ENCODE measurements at places on chromosomes 2 and 18.
A peak's percentile ranks its signal among the peaks of the same experiment; 100 is the strongest.

- DNase-seq = no peak
Measured at GRCh38 chr2:216492597-216493333, 5.9 kb upstream of the RPL37A start.

DNA sequence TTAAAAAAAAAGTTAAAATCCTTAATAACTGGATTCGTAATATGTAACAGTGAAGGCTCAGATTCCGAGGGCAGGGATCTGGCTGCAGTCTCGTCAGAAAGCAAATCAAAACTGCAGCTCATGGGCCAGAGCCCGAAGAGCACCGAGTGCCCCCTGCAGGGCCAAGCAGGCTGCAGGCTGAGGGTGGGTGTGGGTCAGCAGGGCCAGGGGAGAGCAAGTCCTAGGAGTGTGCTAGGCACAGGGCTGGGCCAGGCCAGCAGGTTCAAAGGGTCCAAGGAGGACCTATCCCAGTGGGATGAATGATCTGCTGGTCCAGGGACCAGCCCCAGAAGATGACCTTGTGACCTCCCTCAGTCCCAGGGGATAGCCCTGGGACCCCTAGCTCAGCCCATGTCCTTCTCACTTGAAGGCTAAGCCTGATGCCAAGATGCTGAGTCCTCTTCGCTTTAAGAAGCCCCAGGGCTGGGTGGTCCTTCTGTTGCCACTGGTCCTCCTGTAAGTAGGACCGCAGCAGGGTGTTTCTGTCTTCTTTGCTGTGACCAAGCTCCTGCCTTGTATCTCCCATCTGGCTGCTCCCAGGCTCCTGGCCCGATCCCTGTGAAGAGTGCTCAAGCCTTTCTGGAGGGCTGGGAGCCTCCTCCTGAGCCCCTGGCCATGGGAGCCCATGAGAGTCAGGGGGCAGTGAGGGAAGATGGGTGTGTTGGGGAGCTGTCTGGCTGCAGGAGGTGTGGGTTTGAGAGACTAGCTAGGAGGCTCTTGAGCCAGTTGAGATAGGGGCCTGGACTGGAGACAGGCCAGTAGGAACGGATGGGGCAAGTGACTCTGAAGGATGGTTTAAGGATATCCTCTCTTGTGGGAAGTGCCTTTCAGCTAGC, 150.7 kb downstream of the DYSF start:
- no peak for DNase-seq

DNA sequence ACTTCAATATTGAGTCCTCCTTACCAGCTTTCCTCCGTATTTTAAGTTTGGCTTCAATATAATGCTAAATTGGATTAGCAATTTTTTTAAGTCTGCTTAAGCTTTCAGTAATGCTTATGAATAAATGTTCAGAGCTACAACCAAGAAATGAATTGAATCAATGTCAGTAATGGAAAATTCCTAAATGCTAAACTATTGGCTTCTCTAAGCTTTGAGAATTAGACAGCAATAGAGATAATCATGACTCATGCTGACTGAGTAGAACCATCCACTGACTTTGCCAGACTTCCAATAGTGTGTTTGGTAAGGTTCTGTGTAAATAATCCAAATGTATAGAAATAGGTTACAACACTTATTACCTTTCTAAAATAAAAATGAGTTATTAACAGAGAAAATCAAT, 8.9 kb upstream of the PDE1A start:
- DNase-seq = no peak

- peak; percentile 37 for DNase-seq
Measured at GRCh38 chr2:10329880-10330699, 27.4 kb downstream of the HPCAL1 start.

All from activated CD4-positive, alpha-beta T cell treated with anti-CD3 and anti-CD28 coated beads, Interleukin-2, amount 50 U/mL, for 48 hours (primary cell).